ENCODE measurements at places on chromosomes 2 and 18.

DNA sequence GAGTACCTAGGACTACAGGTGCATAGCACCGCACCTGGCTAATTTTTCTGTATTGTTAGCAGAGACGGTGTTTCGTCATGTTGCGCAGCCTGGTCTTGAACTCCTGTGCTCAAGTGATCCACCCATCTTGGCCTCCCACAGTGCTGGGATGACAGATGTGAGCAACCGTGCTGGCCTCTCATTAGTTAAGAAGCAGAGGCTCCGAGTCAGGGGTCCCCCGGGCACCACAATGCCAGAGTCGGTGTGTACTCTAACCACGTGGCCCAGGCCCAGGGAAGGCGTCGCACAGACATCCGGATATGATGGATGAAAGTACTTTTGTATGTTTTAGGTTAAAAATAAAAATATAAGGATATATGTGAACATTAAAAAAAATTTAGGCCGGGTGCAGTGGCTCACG is 28.3 kb upstream of the HPCAL1 start:
- DNase-seq, result no peak

GRCh38 chr2:191299866-191300265 is 54.7 kb downstream of the MYO1B start:
- no peak for DNase-seq

- DNase-seq, result no peak
Observed at GRCh38 chr2:238939074-238939473, 91.2 kb downstream of the TWIST2 start.

GRCh38 chr18:27130065-27130630 is 55.0 kb downstream of the CHST9 start:
- no peak for DNase-seq

DNA sequence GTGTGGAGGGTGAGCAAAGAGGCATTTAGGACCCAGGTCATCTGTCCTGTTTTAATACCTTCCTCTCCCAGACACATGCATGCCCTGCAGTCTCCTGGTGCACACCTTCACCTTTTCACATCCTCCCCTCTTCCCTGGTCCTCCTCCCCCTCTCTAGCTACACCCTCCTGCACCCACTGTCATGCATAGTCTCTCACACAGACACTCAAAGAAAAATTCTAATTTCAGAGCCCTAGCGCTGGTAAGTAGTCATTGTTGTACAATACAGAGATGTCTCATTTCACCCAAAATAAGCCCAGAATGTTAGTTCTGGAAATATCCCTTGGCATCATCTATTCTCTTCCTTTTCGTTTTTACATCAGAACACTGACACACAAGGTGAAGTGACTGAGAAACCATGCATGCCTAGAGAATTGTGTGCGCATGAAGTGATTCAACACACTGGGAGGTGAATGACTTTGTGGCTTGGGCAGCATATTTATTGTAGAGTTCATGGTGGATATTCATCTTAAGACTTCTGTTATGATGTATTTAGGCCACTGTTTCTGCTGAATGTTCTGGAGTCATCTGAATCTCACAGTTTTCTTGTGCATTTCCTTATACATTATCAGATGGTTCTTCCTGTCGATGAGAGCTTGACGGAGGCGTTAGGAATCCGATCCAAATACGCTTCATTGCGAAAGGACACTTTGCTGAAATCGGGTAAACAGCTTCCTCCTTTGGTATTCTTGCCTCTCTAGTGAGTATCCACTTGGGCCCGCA is 69.9 kb downstream of the COA5 start:
- DNase-seq, result no peak
